ENCODE measurements at places on chromosomes 4 and X.

DNA sequence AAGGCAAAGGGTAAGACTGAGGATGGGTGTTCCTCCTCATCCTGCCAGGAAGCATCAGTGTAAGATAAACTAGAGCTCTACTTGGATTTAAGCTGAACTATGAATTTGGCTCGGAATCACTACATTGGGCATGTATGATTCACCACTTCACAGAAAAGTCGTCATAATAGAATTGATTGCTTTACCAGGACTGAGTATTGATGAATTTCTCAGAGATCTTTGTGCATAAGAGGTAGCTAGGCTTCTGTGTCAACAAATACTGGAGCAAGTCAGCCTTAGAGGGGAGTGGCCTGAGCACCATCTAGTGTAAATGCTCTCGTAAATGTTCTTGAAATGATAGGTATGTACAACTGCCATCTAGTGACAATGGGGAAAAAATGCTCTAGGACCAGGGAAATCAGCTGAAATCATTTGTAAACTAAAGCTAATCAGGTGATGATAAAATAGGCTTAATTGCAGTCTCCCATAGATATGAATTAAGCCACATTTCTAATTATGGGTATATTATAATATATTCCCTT is 309.5 kb upstream of the FMR1 start:
- DNase-seq, result no peak

GRCh38 chrX:40663880-40664630 is 16.7 kb upstream of the CXorf38 start:
- DNase-seq, result no peak

DNA sequence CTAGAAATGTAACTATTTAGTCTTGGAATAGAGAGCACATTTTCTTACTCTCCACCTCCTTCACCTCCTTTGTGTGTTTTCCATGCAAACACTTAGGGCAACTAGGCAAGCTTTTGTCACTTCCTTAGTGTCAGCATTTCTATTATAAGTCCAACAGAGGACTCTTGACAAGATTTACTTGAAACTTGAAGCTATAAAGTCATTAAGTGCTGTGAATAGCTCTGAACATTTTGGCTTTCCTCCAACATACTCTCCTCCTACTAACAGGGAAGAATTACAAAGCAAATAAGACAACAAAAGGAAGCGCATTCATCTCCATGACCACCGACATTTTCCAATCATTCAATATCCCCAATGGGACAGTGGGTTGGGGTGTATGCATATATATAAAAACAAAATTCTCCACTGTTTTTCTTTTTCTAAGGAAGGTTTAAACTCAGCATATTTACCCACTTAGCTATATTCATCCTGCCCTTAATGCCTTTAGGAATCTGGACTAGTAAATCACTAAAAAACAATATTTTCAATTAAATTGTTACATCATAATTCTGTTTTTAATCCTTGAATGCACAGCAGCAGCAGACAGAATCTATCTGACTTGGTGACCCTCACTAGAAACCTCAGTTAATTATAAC is 264.6 kb downstream of the SNCA start:
- DNase-seq, result no peak

GRCh38 chr4:23828779-23829178 is 61.1 kb downstream of the PPARGC1A start:
- no peak for DNase-seq

GRCh38 chrX:154355776-154356140 is 18.7 kb downstream of the FLNA start:
- DNase-seq, result no peak

DNA sequence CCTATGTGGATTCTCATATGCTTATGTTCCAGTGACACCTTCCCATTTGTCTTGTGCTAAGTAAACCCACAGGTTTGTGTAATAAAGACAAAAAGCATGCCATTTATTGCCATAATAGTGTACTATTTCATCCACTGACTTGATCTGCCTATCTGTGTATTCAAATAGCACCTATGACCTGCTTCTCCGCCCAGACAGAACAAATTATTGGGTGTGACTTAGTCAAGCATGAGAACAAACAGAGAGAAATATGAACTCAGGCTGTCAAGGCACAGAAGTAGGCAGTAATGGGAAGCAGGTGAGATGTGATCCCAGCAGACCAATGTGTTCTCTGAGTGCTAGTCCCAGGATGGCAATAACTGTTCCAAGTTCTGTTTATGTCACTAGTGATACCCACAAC is 25.4 kb downstream of the ELOVL6 start:
- DNase-seq, result no peak
